ENCODE measurements at places on chromosomes 13 and 19.
A peak's percentile ranks its signal among the peaks of the same experiment; 100 is the strongest.

DNA sequence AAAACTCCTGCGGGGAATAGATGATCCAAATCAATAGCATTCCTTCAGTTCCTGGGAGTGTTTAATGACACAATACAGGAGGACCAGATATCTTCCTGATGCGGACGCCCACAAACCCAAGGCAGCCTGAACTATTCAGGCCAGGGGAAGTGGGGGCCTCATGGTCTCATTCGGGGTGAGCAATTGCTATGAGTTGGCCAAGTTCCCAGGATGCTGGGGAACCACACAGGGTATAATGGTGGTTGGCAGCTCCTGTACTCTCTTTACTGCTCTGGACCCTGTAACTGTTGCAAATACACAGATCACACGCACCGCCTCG, 401.2 kb downstream of the IRS2 start:
- DNase-seq: no peak

- no peak for DNase-seq
Measured at GRCh38 chr13:112137144-112137543, 70.2 kb downstream of the SOX1 start.

- DNase-seq: peak; percentile 32
Measured at GRCh38 chr19:28437390-28438346, 775.3 kb downstream of the UQCRFS1 start.

DNA sequence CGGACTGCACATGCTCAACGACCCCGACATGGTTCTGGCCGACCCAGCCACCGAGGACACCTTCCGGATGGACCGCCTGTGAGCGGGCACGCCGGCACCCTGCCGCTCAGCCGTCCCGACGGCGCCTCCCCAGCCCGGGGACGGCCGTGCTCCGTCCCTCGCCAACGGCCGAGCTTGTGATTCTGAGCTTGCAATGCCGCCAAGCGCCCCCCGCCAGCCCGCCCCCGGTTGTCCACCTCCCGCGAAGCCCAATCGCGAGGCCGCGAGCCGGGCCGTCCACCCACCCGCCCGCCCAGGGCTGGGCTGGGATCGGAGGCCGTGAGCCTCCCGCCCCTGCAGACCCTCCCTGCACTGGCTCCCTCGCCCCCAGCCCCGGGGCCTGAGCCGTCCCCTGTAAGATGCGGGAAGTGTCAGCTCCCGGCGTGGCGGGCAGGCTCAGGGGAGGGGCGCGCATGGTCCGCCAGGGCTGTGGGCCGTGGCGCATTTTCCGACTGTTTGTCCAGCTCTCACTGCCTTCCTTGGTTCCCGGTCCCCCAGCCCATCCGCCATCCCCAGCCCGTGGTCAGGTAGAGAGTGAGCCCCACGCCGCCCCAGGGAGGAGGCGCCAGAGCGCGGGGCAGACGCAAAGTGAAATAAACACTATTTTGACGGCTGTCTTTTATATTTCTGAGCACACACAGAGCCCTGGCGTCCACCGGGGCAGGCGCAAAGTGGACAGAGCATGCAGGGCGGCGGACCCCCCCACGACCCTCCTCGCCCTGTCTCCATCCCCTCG, 13.6 kb downstream of the COMP start:
- no peak for DNase-seq

- DNase-seq: no peak
Measured at GRCh38 chr19:38209671-38210457, 14.2 kb downstream of the DPF1 start.

DNA sequence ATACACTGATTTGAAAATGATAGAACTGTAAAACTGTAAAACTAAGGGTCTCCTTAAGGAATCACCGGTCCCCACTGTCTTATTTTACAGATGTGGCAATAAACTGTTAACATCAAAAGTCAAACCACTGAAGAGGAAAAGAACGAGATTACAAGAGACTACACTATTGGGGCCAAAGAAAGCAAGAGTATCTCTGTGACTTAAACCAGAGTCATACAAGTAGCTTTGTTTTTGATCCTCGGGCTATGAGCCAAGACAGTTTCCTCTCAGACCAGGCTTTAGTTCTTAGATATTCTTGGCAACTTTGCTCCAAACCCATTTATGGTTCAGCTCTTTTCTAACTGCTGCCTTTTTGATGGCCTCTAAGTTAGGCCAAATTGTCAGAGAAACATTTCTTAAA, 113.8 kb downstream of the TBC1D4 start:
- DNase-seq: no peak

DNA sequence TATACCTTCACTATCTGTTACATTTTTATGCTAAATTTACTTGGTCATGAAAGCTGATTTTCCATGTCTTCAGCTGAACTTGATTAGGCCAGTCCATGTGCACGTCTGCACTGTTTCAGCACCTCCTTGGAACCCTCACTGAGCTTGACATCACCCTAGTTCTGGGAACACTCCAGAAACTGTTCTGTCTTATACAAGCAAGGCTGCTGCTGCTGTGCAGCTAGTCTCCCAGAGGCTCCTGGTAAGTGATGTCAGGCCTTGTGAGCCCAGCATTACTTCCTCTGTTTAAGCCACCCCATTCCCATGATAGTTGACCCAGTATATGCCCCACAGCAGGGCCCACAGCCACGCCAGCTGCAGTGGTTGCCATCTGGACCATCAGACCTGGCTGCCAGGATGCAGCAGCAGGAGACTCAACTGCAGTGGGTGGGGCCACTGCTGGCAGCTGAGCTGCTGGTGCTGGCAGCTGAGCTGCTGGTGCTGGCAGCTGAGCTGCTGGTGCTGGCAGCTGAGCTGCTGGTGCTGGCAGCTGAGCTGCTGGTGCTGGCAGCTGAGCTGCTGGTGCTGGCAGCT, 90.5 kb upstream of the AKAP11 start:
- DNase-seq: no peak

- no peak for DNase-seq
Measured at GRCh38 chr19:41431426-41432386, 4.5 kb upstream of the B3GNT8 start.

- peak; percentile 24 for DNase-seq
Measured at GRCh38 chr19:21604351-21604926, 99.0 kb downstream of the ZNF429 start.

DNA sequence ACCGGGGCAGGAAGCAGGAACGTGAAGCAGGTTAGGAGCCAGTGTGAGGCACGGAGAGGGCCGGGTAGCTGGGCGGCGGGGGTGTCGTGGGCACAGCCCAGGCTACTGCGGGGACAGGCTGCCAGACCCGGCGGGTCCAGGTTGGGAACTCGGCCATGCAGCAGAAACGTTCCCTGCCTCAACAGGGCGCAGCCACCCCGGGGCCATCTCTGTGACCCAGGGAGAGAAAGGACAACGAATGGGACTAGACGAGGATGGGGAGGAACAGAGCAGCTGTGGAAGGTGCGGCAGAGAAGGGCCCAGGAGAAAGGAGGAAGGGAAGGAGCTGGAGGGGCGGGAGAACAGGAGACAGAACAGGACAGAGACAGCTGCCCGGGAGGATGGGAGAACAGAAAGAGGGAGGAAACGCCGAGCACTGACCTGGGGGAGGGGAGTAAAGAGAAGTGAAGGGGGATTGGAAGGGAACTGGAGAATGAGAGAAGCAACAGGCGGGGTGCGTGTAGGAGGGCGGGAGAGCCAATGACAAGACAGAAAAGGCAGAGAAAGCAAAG, 12.9 kb upstream of the GARIN5A start:
- DNase-seq: no peak

DNA sequence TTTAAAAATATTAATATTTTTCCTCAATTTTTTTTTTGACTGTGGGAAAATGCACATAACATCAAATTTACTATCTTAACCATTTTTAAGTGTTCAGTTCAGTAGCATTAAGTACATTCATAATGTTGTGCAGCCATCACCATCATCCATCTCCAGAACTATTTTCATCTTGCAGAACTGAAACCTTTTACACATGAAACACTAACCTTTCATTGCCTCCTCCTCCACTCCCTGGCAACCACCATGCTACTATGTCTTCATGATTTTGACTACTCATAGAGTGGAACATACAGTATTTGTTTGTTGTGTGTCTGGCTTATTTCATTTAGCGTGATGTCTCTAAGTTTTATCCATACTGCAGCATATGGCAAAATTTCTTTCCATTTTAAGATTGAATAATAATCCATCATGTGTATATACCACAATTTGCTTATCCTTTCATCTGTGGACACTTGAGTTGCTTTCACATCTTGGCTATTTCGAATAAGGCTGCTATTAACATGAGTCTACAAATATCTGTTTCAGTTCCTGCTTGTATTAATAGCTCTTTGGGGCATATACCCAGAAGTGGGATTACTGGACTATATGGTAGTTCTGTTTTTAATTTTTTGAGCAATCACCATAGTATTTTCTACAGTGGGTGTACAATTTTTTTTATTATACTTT, 376.4 kb downstream of the MTUS2 start:
- DNase-seq: no peak

GRCh38 chr19:13008926-13009787, 13.9 kb downstream of the NFIX start:
- DNase-seq: no peak

DNA sequence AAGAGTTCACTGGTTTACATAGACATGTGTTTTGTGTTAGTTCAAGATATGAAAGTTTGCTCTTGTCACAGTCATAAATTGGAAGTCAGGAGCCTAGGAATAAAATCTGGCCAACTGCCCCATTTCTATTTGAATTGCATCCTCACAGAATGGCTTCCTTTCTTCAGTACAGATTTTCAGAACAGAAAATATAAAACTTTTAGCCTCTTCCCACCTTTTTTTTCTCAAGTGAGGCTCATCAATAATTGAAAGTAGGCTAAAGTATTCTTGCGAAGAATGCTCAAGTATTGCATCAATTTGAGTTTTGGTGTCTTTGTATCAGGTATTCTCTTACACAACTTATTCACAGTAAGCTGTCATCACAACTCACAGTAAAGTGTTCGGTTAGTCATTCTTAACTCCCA, 802.7 kb downstream of the PCDH9 start:
- no peak for DNase-seq

DNA sequence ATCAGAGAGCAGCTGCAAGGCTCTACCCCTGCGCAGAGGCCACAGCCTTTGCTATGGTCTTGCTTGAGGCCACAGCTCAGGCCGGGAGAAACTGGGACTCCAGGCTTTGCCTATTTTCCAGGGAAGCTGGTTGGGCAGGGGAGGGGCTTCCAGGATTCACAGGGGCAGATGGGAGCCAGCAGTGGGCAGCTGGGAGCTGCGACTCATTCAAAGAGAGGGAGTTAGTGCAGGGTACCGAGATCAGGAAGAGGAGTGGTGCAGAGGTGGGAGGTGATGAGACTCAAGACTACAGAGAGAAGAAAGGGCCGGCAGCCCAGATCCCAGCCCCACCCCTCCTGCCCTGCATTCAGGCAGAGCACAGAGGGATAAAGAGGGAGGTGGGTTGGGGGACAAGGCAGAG, 12.1 kb downstream of the ADGRE5 start:
- no peak for DNase-seq

GRCh38 chr13:73952648-73953047, 181.6 kb downstream of the KLF12 start:
- no peak for DNase-seq

GRCh38 chr13:101876951-101877350, 424.5 kb downstream of the ITGBL1 start:
- no peak for DNase-seq

DNA sequence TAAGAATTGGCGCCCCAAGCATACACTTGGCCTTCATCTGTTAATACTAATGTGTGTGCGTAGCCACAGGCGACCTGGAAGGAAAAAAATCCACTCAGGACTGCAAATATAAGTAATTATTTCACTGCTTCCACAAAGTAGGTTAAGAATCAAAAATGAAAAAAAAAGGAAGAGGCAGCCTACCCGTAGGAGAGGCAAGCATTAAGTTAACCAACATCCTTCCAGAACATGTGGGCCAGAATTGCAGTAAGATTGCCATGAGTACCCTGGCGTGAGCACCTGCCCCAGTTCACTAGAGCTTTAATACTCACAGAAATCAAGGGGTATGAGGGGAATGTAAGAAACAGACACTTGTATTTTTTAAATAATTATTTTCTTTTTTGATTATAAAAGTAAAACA, 22.2 kb downstream of the RCBTB2 start:
- no peak for DNase-seq

- DNase-seq: no peak
Measured at GRCh38 chr19:3151563-3152418, 16.0 kb downstream of the GNA15 start.

DNA sequence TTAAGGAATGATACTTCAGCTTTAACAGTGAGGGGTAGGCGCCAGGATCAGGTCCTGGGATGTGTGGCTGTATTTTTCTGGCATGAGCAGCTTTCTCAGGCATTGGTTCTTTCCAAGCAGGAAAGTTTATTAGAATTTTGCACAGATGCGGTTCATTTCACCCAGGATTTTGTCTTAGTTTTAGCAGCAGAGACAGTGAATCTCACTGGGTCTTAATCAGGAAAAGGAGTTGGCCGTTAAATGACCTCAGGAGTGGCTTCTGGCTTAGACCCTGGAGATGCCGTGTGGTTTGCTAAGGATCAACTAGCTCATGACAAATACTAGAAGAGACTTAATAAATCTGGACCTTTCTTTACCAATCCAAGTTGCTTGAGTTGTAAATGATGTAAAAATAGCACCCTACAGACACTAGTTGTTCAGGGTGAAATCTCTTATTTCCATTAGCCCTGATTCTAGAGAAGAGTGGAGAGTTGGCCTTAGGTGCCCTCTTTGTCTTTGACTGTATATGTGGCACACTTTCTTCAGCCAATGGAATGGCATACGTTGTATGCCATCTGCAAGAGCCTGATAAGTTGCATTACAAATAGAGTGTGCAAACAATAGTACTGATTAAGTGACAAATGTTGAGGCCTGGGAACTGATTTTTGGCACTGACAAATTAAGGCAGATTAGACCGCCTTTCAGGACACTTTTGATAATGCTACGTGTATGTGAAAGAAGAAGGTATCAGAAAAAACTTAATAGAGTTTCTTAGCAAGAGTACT, 34.0 kb downstream of the LRCH1 start:
- no peak for DNase-seq

- DNase-seq: no peak
Measured at GRCh38 chr13:98303858-98304257, 126.8 kb upstream of the RNF113B start.

- no peak for DNase-seq
Measured at GRCh38 chr19:44839276-44839675, 6.8 kb upstream of the NECTIN2 start.

- no peak for DNase-seq
Measured at GRCh38 chr19:3613818-3614661, 7.4 kb upstream of the TBXA2R start.

GRCh38 chr19:10760273-10760944, 42.5 kb downstream of the DNM2 start:
- DNase-seq: no peak

DNA sequence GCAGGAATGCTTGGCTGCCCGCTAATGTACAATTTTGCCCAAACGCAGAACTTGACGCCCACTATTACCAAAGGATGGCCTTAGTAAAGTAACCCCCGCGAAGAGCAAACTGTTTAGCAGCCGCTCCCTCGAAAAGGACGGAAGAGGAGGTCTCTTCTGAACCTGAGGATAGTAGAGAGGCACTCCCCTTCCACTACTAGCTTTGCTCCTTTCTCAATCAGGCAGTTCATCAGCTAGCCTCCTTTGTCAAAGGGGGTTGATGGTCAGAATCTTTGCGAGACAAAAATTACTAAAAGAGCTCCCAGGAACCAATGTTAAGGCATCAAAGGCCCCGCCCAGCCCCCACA, 534 bp downstream of the CAB39L start:
- no peak for DNase-seq

Data from NCI-H774 (cell line).